HS-5 (cell line): ENCODE measurements at places on chromosomes 16 and 17.

DNA sequence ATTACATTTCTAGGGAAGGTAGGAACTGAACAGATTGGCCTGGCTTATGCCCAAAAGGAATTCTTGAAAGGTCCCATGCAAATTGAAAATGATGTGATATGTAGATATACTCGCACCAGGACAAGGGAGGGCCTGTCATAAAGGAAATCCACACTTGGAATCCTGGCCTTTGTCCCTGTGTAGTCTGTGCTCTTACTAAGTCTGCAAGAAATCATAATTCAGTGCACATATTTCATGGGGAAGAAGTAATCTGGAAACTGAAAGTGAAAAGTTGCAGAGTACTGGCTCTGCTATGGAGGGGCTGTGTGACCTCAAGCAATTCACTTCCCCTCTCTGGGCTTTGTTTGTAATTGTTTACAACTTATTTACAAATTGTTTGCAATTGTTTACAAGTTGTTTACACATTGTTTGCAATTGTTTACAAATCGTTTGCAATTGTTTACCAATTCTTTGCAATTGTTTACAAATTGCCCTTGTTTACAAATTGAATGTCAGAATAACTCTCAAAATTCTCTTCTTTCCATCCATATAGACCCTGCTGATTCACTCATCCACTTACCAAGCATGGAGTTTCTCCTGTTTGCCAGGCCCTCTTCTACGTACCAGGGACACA is 12.9 kb downstream of the SCNN1G start:
- no peak for DNase-seq

DNA sequence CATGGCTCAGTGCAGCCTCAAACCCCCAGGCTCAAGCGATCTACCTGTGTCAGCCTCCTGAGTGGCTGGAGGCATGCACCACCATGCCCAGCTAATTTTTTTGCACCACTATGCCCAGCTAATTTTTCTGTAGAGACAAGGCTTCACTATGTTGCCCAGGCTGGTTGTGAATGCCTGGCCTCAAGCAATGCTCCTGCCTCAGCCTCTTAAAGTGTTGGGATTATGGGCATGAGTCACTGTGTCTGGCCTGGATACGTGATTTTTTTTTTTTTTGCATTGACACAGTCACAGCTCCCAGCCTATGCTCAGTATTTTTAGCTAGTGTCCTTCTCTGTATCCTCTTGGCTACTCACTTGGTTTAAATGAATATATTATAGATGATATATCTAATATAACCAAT is 377.0 kb upstream of the TNRC6C start:
- no peak for DNase-seq

- DNase-seq = no peak
Measured at GRCh38 chr16:3131755-3132377, 3.0 kb upstream of the ZNF213 start.

DNA sequence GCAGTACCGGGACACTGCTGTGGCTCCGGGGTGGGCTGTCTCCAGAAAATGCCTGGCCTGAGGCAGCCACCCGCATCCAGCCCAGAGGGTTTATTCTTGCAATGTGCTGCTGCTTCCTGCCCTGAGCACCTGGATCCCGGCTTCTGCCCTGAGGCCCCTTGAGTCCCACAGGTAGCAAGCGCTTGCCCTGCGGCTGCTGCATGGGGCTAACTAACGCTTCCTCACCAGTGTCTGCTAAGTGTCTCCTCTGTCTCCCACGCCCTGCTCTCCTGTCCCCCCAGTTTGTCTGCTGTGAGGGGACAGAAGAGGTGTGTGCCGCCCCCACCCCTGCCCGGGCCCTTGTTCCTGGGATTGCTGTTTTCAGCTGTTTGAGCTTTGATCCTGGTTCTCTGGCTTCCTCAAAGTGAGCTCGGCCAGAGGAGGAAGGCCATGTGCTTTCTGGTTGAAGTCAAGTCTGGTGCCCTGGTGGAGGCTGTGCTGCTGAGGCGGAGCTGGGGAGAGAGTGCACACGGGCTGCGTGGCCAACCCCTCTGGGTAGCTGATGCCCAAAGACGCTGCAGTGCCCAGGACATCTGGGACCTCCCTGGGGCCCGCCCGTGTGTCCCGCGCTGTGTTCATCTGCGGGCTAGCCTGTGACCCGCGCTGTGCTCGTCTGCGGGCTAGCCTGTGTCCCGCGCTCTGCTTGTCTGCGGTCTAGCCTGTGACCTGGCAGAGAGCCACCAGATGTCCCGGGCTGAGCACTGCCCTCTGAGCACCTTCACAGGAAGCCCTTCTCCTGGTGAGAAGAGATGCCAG is 12.9 kb downstream of the STH start:
- no peak for DNase-seq

DNA sequence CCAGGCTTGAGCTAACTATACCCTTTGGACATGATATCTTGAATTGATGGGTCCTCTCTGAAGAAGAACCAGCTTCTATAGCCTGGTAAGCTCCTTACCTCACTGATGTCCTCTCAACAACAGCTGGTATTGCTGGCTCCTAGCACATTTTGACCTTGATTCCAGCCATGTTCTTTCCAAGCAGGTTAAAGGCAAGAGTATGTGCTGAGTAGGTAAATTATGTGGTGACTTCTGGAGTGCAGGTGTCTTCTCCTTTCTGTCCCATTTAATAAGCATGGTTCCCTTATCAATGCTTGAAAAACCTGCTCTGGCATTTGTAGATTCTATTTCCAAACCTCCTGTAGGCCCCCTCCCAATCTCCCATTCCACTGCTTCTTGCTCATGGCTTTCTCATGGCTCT is 300.1 kb downstream of the UTP18 start:
- no peak for DNase-seq

DNA sequence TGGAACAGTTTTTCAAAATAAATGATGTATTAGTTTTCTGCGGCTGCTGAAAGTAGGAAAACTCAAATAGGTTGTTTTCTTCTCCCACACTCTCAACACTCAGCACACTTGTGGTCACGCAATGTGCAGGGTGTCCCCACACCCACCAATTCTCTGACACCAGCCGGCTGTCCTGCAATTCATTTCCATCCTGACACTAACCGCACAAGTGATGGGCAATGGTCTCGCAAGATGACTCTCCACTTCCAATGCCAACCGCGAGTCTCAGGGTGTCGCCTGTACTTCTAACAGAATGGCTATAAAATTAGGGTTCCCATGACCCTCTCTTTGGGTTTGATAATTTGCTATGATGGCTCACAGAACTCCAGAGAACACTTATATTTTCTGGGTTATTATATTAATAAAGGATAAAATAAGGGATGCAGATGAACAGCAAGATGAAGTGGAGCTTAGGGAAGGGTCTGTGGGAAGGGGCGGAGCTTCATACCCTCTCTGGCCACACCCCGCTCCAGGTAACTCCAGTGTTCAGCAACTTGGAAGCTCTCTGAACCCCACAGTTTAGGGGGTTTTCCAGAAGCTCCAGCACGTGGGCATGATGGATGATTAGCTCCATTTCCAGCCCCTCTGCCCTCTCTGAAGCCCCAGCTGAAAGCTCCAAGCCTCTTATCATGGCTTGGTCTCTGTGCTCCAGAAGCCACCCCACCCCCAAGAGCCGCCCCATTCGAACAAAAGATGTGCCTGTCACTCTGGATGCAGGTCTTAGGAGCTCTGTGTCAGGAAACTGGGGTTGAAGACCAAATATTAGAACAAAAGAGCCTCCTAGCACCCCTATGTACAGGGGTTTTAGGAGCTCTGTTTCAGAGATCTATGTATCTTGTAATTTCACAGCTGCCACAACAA is 19.8 kb downstream of the TAF1C start:
- DNase-seq = no peak

DNA sequence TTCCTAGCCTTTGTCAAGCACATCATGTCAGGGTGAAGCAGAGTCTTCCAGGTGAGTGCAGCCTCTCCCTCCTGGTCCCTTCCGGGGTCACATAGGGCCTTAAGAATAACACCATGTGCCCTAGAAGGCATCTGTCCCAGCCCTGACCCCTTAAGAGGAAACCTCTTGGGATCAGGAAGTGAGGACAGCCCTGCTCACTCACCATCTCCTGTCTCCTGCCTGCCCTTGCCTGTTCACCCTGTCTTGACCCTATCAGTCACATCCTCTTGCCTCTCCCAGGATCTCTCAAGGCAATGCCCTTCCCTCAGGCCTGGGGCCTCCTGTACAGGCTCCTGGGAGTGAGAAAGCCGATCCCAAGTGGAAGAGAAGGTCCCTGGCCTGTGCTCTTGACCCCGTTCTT is 13.9 kb downstream of the MYL4 start:
- no peak for DNase-seq

- DNase-seq = no peak
Measured at GRCh38 chr17:78143214-78144146, 2.7 kb upstream of the C17orf99 start.

DNA sequence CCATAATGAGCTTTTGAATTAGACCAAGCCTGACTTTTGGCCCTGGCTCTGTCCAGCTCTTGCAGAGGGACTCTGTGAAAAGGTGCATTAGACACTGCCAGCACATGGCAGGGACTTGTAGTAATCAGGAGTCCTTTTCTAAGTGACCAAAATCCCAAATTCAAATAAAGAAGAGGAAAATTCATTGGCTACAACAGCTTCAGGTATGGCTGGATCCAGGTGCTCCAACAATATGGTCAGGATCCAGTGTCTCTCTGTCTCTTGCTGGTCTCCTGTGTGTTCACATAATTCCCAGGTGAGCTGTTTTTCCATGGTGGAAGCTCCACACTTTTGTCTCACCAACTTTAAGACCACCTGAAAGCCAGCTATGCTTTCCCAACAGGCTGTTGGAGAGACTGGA is 358.8 kb upstream of the TNRC6C start:
- DNase-seq = no peak

GRCh38 chr17:31591924-31592323 is 200.4 kb downstream of the RAB11FIP4 start:
- DNase-seq = no peak

GRCh38 chr17:21233581-21234347 is 19.4 kb downstream of the NATD1 start:
- no peak for DNase-seq

- no peak for DNase-seq
Measured at GRCh38 chr17:42386777-42387657, 1.2 kb downstream of the STAT3 start.

- DNase-seq = no peak
Measured at GRCh38 chr16:54437921-54438320, 151.3 kb upstream of the IRX3 start.

DNA sequence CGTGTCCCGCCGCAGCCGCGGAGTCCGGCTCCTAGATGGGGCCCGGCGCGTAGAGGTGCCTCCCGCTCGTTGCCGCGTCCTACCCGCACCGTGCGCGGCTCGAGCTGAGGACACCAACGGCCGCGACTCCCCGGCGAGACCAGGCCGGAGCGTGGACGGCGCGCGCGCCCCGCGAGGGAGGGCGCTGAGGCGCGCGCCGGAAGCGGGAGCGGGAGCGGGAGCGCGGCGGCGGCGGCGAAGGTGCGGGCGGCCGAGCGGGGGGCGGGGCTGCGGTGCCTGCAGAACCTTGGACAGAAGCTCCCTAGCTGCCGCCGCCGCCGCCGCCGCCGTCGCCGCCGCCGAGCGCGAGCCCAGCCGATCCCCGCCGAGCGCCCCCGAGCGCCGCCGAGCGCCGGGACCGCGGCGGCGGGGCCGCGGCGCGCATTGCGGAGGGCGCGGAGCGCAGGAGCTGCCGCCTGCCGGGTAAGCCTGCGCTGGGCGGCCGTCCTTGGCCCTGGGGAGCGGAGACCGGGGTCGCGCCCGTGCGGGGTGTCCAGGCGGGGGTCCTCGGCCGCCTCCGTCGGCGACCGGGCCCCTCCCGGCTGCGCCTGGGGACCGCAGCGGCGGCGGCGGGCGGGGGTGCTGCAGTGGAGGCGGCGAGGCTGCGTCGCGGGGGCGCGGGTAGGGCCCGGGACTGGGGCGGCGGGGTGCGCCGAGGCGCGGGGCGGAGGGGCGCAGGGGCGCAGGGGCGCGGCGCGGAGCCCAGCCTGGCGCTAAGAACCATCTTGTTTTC is at the start of gene CDK5R1:
TSS of gene CDK5R1 (plus strand) at position 293 of the 772 bp plus-strand sequence. CDS start 628 bp downstream, outside the sequence.
- no peak for DNase-seq

- DNase-seq = no peak
Measured at GRCh38 chr17:47072886-47073285, 93.8 kb upstream of the RPRML start.

GRCh38 chr17:17156511-17156910 is 49.6 kb downstream of the PLD6 start:
- DNase-seq = no peak

DNA sequence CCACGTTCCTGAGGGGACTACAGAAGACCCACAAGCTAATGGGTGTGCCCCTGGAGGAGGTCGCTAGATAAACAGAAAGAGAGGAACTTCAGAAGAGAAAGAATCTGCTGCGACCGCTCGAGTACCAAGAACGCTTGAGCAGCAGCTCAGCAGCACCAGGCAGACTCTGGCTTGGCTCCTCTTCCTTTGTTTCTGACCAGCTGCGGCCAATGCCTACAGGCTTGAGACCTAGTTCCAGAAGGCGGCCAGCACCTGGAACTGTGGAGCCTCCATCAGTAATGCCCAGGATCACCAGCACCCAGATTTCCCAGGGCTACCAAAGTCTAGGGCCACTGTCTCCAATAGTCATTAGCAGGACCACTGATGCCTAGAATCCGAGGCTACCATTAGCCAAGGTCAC is 26.0 kb upstream of the GOSR2 start:
- DNase-seq = no peak

DNA sequence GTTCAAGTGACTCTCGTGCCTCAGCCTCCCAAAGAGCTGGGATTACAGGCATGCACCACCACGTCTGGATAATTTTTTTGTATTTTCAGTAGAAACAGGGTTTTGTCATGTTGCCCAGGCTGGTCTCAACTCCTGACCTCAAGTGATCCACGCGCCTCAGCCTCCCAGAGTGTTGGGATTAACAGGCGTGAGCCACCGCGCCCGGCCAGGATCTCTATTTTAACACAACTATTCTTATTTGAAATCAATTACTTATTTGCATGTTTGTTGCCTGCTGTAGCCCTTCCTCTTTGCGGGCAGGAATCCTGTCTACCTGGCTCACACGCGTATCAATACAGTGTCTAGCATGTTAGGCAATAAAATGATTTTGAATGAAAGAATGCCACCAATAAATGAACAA is 818 bp upstream of the CNEP1R1 start:
- no peak for DNase-seq

- DNase-seq = no peak
Measured at GRCh38 chr17:35866341-35866950, 2.2 kb downstream of the HEATR9 start.
